Inflammatory macrophage treated with lipopolysaccharide for 4 hours (primary cell): ENCODE measurements at places on chromosomes 4 and X.
A peak's percentile ranks its signal among the peaks of the same experiment; 100 is the strongest.

- DNase-seq: peak; percentile 30
These were observed 58.9 kb downstream of the PLAC1 start for GRCh38 chrX:134599184-134599914.

- DNase-seq: no peak
These were observed 53.2 kb upstream of the ADRA2C start for GRCh38 chr4:3712936-3713335.

DNA sequence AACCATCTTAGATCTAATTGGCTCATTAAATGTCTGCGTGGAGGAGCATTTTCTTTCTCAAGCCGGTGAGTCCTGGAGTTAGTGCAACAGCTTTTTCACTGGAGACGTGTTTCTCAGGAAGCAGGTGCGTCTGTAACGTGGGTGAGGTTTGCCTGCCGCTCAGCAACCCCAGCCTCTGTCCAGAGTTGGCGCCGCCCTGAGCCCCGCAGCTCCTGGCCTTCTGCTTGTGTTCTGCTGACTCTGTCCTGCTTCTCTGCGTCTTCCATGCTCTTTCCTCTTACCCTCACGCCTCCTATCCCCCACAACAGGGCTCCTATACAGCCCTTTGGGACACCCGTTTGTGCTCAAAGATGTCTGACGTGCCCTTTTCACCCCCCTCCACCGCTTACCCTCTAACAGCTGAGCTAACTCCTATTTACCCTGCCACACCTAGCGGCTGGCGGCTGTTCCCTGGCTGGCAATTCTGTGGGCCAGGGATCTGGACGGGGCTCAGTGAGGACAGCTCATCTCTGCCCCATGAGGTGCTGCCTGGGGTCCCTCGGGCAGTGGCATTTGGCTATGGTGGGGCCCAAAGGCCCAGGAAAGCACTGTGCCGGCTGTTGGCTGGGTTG is 18.8 kb downstream of the DOK7 start:
- no peak for DNase-seq

DNA sequence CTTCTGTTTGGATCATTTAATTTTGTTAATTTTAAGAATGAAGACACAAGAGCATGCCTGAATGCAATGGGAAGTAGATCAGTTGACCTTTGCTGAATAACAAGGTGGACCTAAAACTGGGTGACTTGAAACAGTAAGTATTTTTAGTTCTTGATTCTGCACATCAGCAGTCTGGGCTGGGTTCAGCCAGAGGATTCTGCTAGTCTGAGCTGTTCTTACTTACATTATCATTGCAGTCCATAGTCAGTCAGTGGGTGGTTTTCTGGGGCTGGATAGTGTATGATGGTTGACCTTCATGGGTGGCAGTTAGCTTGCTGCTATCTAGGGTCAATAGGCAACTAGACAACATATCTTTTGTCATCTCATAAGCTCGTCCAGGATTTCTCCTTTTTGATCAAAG is 91.4 kb downstream of the HS3ST1 start:
- no peak for DNase-seq

DNA sequence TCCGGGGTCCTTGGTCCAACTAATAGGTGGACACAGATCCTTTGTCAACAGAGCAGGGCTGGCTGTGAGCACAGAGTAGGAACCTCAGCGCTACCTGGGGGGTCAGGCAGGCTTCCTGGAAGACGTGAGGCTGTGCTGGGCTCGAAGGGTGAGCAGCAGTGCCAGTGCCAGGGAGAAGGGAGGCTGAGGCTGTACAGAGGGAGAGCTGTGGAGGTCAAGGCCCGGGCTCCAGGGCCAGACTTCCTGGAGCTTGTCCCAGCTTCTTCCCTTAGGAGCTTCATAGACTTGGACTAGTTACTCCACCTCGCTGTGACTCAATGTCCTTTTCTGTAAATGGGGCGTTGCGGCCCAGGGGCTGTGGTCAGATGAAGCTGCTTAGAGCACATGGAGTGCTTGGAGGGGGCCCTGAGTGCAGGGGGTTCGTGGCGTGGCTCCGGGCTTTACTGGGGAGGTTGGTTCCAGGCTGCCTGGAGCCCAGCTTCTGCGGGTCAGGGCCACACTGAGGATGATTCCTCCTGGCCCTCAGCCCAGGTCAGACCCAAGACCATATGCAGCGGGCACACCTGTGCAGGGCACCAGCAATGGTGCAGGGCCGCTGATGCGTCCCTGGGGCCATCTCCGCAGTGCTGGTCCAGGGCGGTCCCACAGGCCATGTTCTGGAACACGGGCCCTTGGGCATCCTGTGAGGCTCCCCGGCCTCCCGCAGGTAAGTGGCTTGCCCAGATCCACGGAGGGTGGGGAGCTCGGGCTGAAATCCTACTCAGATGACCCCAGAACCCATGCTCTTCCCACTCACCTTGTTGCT is 98.1 kb downstream of the DCTD start:
- DNase-seq: no peak

- DNase-seq: no peak
These were observed 489.2 kb upstream of the CTSO start for GRCh38 chr4:156442912-156443311.

DNA sequence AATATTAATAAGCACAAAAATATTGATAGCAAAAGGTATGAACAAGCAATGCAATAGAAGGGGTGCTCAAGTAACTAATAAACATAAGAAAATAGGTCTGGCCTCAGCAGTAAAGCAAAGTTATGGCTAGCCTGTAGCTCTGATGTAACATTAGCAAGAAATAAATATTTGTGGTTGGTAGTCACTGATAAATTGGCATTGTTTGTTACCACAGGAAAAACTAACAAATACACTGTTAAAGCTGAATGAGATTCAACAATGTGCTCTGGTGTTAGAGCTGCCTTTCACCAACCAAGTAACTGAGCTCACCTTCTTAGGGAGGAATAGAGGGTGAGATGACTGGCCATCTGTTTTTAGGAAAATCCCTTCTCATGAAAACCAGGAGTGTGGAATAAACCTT is 71.4 kb downstream of the AREG start:
- no peak for DNase-seq

DNA sequence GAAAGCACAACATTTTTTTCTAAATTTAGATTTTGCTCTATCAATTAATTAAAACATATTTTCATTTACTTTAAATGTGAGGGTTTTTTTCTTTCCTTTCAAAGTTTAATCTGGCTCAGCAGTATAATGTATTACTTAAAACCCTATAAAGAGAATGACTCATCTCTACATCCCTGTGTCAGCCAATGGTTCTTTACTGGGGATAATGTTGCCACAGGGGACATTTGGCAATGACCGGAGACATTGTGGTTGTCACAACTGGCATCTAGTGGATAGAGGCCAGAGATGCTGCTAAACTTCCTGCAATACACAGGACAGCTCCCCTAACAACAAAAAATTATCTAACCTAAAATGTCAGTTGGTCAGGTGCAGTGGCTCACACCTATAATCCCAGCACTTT is 53.8 kb downstream of the SYNPO2 start:
- DNase-seq: peak; percentile 46

- no peak for DNase-seq
These were observed 24.1 kb downstream of the TMPRSS11A start for GRCh38 chr4:67939195-67939594.

DNA sequence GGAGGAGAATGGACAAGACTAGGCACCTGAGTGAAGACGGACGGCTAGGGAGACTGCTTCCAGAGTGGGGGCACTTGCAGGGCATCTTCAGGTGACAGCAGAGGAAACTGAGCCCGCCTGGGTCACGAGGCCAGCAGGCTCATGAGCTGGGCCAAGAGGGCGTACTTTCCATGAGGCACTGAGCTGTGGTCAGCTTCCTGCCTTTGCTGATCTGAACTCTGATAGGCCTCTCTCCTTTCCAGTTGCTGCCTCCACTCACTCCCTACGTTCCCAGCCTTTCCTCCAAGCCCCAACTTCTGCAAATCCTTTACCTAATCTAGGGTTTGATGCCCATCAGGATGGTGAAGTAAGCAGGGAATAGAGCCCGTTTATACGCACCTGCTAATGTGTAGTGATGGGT is 1.4 kb upstream of the L1CAM start:
- DNase-seq: no peak

DNA sequence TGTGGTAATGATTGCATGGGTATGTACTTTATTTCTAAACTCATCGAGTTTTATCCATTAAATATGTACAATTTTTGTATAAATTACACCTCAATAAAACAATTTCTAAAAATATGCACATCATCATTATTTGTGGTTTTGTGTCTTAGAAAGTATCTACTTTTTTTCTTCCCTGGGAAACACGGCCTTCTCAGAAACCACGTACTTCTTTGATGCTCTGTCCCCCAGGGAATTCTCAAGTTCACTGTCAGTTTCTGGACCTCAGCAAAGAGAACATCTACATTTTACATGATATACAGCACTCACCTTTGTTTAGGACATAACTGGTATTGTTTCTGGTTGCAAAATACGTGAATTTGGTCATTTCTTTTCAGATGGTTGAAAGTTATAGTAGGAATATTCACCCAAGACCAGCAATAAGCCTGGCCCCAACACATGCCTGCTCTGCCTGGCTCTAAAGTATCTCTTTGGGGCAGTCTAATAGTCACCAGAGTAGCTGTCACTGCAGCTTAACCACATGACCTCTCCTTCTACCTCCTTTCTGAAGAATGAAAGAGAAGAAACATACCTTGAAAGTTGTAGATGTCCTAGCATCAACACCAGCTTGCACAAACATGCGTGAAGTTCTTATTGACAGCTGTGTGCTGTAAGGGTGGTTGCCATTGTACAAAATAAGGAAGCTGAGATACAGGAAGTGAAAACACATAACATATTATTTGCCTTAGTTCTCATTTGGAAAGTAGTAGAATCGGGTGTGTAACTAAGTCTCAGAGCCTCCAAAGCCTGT is 48.4 kb upstream of the SPANXN4 start:
- no peak for DNase-seq

- no peak for DNase-seq
These were observed 4.9 kb downstream of the ADGRL3 start for GRCh38 chr4:61205066-61205465.

DNA sequence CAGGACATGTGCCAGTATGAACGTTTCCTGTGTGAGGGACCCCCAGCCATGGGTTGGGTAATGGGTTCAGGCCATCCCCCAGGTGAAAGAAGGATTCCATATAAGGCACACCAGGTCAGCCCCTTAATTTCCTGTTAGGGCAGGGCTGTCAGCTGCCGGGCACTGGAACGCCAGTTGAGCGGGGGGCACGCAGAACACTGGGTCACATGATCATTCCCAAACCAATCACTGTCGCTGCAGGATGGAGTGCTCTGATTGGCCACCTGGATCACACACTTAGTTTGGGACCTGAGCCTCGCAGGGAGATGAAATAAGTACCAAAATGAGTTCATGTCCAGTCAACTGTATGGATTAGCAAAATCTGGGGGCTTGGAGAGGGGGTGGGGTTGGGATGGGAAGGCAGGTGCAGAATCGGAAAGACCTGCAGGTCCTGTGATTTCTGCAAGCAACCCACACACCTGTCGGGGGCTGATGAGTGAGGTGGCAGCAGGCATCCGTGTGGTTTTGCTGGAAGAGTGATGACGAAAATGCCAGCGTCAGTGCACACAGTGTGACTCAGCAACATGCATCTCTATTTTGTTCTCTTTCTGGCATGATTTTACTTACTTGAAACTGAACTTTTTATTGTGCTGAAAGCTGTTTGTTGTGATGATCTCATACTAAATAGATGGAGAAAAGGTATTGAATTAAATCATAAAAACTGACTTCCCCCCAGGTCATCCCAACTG is 32.2 kb downstream of the RNF212 start:
- no peak for DNase-seq

DNA sequence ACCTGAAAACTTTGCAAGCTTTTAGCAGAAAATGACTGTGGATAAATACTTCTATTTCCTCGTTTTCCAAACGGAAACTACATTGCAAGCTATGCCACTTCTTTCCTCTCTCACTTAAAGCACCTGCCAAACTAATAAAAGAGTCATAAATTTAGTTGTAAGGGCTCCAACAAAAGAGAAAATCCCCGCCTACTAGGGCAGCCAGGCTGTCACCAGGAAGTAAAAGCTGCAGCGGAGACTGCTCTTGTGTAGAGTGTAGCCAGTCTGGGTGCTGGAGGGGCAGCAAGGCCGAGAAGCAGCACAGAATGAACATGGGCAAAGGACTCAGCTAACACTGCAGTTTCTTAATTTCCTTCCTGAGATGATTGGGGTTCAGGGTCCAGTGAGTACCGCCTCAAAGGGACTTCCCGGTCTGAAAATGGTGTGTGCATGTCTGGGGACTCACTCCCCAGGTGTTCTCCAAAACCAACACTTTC is 89.3 kb upstream of the MAML3 start:
- DNase-seq: no peak

DNA sequence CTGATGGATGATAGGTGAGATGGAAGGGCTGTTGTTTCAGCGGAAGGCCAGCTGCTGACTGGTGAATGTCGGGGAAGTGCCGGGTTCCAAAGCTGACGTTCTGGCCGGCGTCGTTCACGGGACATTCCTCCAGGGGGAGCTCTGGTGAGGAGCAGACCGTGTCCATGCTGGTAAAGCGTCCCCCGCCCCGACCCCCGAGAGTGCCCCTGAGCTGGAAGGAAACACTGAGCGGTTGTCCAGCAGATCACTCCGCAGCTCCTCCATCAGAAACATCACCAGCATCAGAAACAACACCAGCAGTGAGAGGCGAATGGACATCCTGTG is 18.6 kb upstream of the ADRA2C start:
- DNase-seq: no peak

DNA sequence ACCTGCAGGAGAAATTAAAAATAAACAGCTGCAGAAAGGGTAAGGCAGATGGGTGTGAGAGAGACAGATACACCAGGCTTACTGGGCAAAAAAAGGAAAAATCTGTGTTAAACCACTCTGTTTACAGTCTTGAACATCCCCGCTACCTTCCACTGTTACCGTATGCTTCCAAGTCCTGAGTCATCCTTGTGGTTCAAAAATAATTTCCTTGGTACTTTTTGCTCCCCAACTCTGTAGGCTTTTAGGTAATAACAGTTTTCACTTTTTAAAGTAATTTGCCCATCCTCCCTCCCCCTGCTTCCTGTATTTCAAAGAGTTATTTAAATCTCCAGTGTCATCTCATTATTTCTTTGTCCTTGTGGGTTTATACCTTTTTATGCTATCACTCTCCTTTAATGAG is 210.1 kb upstream of the FAT4 start:
- DNase-seq: no peak

DNA sequence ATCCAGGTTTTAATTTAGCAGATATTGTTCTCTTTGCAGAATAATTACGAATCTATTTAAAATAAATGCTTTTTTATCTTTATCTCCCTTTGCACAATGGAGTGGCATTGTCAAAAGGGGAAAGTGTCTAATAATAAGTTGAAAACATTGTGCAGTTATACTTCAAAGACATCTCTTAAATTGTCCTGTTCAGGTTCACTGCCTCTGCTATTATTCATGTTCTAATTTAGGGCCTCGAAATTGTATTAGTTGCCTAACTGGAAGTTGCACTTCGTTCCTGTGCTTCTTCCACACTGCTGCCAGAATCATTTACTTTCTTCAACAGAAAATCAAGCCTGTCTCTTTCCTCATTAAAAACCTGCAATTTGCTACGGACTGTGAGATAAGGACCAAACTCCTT is 150.5 kb upstream of the SPRY1 start:
- no peak for DNase-seq
